ENCODE measurements at places on chromosomes 3 and 15.

DNA sequence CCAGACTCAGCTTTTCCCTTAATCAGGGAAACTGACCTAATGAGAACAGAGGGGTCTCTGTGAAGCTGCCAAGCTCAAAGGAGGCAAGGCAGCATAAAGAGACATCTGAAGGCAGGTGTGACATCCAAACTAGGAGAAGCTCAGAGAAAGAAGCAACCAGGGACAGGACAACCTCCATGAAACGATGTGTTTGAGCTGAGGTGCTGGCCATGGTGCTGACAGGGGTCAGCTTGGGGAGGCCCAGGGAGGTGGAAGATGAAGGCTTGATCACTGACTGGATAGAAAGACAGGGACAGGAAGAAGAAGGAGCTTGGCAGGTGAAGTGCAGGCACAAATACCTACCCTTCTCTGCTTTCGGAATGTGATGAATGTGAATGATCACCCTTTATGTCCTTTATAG lies 179.5 kb upstream of the NSMCE3 start:
- no peak for DNase-seq

- no peak for DNase-seq
These were observed 821 bp downstream of the LINS1 start for GRCh38 chr15:100601163-100601562.

- no peak for DNase-seq
These were observed at the start of gene SUSD5 for GRCh38 chr3:33218446-33219174. SUSD5 (minus strand) TSS chr3:33218810; CDS start chr3:33218797, 13 bp downstream.

GRCh38 chr15:85154061-85154460 lies 172.4 kb downstream of the PDE8A start:
- no peak for DNase-seq

DNA sequence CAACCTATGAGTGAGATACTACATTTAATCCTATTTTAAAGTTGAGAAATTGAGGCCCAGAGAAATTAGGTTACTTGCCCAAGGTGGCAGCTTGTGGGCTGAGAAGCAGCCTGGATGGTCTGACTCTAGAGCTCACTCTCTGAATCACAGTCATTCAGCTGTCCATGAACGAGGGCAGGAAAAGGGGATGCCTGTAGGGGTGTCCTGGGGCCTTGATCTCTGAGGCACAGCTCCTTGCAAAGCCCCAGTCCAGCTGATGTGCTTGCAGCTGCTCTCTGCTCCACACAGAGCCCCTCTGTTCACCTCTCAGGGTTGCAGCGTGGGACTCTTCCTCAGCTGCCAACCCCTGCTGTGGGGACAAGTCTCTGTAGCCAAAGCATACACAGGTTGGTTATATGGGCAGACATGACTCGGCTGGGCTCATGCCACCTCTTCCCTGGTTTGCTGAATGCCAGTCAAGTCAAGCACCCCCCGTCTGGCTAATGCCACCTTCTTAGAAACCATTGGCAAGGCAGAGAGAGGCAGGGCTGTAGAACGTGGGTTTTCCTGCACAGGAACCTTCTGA lies 56.8 kb downstream of the GASK1A start:
- no peak for DNase-seq
